IMR-90 (cell line): ENCODE measurements at places on chromosomes 11 and 22. TPM values are rescaled to one million over a fixed set of nuclear protein-coding genes. Genes with fewer than 3 reads are reported as not detected.

DNA sequence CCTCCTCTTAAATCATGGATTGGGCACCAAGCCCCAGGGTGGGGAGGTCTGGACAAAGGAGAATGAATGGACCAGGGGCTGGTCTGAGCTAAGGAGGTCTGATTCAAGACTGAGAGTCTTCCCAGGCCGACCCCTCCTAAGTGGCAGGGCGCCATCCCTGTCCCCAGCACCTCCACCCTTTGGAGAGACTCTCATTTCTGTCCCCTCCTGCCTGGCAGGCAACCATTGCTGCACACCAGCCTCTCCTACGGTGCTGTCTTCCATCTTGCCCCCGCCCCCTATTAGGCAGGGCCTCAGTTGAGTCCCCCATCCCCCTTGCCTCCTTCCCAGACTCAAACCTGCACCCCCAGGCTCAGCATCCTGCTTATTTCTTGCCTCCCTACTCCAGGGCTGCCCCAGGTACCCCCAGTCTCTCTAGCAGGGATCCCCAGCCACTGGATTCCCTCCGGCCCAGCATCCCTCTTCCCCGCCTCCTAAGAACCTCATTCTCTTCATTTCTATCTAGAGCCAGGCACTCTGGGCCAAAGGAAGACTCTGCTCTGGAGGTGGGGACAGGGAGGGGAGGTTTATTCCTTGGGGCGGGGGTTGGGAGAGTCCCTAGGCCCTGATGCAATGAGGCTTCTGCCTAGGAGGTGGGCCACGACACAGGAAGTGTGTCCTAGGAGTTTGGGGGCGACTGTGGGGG is 1.7 kb upstream of the RCOR2 start:
- DNase-seq = no peak

DNA sequence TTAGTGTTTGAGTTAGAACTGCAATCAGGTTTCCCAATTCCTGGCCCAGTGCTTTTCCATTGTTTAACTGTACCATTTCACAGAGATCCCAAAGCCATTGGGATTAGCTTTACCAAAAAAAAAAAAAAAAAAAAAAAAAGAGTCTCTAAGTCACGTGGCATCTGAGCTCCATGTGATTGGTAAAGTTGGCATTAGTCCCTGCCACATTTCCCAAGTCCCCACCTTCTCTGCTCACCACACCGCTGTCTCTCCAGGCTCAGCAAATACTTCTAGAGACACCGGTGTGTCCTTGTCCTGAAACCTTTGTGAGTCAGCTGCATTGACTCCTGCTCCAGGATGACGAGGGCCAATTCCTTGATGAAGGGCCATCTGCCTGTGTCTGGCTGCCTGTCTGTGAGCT is 305.3 kb downstream of the KIRREL3 start:
- DNase-seq = no peak

DNA sequence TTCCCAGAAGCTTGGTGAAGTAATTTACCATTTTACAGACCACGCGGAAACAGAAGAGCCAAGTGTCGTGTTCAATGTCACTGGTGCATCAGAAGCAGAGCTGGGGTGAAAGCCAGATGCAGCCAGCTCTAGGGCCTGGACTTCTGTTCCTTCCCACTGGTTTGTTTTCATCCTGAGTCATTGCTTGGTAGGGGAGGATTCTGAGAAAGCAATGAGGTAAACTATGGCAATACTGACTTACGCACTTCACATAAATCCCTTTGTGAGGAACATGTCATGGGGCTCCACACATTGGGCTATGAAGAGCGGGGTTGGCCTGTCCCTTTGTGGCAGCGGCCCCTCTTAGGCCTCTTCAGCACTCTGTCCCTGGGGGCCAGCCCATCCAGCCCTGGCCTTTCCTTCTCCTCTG is 52.4 kb upstream of the RBFOX2 start:
- peak; percentile 98 for DNase-seq

DNA sequence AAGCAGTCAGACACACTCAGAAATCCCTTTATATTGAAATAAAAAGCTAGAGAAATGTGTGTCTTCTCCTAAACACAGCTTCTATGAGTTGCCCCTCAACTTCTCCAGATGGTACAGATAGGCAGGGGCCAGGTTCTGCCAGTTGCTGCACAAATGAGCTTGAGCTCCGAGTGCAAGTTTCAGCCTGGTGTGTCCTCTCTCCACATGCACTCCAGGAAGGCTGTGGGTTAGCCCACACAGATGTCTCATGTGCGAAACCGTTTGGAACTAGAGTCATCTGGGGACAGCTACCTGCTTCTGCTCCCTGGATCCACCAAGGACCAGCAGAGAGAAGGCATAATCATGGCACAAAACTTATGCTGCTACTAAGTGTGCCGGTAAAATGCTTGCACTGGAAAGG is 812.6 kb downstream of the OPCML start:
- DNase-seq = no peak

- no peak for DNase-seq
These were observed 60.8 kb upstream of the POU2AF1 start for GRCh38 chr11:111439901-111440300.

- DNase-seq = no peak
These were observed 10.7 kb upstream of the PKNOX2 start for GRCh38 chr11:125153837-125154236.

The RASGRP2 gene
- total RNA-seq = not detected in 2 replicates

The SLC22A8 gene
- not detected in 2 replicates for total RNA-seq

The KRTAP5-7 gene
- total RNA-seq = not detected in 2 replicates

The SMIM35 gene
- total RNA-seq = not detected in 2 replicates

The SLCO2B1 gene
- not detected in 2 replicates for total RNA-seq

The HBG2 gene
- total RNA-seq = 0.54 TPM in 1 of 2 replicates, not detected in the other
